ENCODE measurements at places on chromosomes 12 and 14. TPM values are rescaled to one million over a fixed set of nuclear protein-coding genes. Genes with fewer than 3 reads are reported as not detected.

DNA sequence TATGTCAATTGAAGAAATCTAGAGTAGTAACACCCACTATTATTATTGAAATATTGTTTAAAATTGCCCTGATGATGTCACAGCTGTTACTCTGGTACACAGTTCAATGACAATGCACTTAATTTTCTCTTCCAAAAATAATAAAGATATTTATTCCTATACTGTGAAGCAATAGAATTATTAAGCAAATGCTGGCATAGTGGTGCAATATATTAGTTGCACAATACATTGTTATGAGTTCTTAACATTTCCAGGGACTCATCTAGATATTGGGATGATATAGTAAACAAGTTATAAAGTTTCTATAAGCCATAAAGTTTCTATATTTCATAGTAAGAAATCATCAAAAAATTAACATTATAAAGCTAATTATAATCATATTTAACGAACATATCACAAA, 897.8 kb downstream of the LRFN5 start:
- DNase-seq = no peak

DNA sequence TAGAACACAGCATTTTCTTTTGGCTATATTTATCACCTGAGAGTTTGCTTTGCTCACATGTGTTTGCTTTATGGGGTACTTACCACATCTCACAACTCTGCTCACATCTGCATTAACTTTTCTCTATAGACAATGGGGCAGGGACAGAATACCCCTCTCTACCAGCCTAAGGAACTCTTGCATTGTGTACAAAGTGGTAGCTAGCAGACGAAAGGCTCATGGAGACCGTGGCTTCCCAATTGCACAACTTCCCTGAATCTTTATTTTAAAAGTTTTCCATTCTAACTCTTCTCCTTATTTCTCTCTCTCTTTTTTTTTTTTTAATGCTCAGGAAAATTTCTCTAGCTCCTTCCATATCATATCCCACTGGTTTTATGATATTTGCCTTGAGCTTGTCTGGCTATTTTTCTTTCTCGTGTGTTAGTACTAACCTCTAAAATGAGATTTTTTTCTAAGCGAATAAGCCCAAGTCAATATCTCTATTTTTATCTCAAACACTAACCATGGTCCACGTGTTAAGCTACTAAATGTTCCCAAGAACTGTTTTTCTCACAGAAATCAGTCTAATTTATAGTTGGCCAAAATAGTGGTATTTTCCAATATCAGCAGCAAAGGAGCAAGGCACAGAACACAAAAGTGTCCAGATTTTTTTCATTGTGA, 155.2 kb downstream of the STXBP6 start:
- no peak for DNase-seq

The MOAP1 gene
- 22.9 TPM for total RNA-seq

The TEX22 gene
- 0.80 TPM for total RNA-seq

The RPS6KL1 gene
- total RNA-seq = 7.5 TPM

DNA sequence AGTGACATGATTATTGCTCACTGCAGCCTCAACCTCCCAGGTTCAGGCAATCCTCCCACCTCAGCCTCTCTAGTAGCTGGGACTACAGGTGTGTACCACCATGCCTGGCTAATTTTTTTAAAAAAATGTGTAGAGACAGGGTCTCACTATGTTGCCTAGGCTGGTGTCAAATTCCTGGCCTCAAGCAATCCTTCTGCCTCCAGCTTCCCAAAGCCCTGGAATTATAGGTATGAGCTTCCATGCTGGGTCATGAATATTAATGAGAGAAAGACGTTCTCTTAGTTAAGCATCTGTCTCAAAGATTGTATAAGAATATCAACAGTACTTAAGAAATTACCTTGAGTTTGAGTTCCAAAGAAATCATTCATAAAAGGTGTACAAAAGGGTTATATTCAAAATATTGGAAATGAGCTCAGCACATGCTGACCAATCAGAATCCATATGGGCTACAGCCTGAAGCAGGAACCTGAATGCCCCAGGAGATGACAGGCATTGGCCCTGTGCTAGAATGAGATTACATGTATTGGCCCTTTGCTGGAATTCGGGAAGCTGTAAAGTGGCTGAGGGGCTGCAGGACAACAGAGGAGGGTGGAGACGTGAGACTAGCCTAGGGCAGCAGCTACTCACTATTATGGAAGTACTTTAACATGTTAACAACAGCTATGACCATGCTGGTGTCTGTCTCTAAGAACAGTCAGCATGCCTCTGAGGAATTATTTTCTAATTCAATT, 157.0 kb upstream of the CPNE8 start:
- DNase-seq = no peak

DNA sequence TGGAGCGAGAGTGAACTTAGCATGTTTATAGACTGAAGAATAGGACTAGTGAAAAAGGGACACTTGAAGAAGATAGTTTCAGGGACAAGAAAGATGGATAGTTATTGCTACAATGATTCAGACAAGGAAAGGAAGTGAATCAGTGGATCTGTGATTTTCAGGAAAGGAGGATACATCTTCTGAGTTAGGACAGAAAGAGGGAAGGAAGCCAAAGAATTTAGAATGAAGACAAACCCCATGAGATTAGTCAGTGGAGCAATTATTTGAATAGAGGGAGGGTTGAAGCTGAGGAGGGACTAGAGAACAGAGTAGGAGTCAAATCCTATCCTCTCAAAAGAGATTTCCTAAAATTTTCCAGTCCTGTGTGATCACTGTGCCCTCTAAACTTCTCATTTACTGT, 282.7 kb downstream of the AKAP6 start:
- no peak for DNase-seq

The FLRT2 gene
- total RNA-seq = 29.6 TPM

GRCh38 chr14:55838529-55839052, 258.6 kb downstream of the KTN1 start:
- DNase-seq = no peak
